Body of pancreas (tissue), 4 donors: ENCODE measurements at places on chromosomes 11 and 22. TPM values are rescaled to one million over a fixed set of nuclear protein-coding genes. Genes with fewer than 3 reads are reported as not detected.

DNA sequence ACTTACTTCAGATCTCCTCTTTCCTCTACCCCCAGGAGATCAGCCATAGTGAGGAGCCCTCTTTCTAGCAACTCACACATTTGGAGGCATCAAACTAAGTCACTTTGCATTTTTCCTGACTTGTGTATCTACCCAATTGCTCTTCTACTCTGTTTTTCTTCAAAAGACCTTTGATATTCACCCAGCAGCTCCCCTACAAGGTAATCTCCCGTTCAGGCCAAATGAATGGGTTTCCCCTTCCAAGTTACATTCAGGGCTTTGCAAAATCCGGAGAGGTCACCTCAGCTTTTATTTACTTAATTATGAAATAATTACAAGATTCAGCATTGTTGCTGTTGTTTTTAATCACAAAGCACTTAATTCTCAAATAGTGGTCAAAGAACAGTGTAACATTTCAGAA, 6.1 kb downstream of the LARGE1 start:
- no peak for DNase-seq

GRCh38 chr11:76825726-76826396, 34.9 kb upstream of the ACER3 start:
- DNase-seq, result no peak

GRCh38 chr11:103585911-103586310, 450.5 kb upstream of the DDI1 start:
- DNase-seq, result no peak

- peak; percentile 78 for DNase-seq
Observed at GRCh38 chr22:41925783-41926460, 684 bp downstream of the TNFRSF13C start.

DNA sequence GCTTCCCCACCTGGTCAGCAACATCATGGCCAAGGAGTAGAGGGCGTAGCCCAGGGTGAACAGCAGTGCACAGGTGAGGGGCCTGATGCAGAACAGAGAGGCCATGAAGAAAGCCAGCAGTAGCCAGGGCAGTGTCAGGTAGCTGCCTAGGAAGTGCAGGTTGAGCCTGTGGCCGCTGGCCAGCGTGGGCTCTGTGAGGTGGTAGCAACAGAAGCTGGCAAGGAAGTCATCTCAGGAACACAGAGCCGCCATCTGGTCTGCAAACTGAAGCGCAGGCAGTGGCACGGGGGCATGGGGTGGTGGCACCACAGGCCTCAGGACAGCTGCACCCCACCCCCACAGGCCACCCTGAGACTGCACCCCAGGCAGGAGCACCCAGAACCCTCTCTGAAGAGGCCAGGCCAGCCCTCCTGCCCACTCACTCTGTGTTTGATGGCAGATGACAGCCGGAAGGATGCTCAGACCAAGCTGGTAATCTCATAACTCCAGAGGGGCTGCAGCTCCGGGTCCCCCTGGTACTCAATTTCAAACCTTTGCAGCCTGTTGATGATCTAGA, 95.3 kb downstream of the MED15 start:
- DNase-seq, result no peak

GRCh38 chr22:40593460-40594273, 42.9 kb downstream of the MRTFA start:
- DNase-seq, result no peak

- peak; percentile 11 for DNase-seq
Observed at GRCh38 chr11:19605520-19606371, 106.9 kb upstream of the NAV2 start.

DNA sequence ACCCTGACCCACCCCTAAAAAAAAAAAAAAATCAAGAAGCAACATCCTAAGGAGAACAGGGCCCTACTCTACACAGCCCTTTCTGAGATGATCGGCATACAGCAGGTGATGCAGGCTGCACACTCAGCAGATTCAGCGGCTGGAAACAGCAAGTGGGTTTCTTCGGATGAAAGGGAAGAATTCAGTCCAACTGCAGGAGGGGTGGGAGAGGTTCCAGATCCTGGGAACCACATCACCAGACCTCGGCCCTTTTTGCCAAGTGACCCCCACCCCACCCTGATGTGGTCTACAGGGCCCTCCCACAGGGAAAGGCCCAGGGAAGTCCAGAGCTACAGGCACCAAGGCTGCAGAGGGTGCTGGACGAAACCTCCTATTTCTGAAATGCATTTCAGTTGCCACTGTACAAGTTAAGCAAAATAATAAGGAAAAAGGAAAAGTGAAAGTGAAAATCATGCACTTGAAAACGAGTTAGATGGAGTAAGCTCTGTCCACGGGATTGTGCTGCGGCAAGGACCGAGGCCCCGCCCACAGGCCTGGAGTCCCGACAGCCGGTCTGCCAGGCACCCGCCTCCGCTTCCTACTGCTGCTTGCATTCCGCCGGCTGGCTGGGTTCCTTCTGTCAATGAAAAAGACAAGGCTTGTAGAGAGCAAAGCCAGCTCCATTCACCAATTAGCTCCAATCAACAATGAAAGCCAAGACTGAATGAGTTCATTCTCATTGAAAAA, 16.0 kb upstream of the PHLDA2 start:
- peak; percentile 91 for DNase-seq

GRCh38 chr11:20854215-20854955, 185.0 kb downstream of the NELL1 start:
- no peak for DNase-seq

PRG2 gene
- not detected for total RNA-seq

ANO5 gene
- total RNA-seq, result 3.3 TPM

SSTR3 gene
- total RNA-seq, result 4.2 TPM

WT1 gene
- total RNA-seq, result 0.99 TPM

SELENOO gene
- total RNA-seq, result 23.6 TPM

SIPA1 gene
- total RNA-seq, result 29.3 TPM
